Cardiac muscle cell (in vitro differentiated cells and primary cell): ENCODE measurements at places on chromosomes 3 and 15. TPM values are rescaled to one million over a fixed set of nuclear protein-coding genes. Genes with fewer than 3 reads are reported as not detected.
A peak's percentile ranks its signal among the peaks of the same experiment; 100 is the strongest.

DNA sequence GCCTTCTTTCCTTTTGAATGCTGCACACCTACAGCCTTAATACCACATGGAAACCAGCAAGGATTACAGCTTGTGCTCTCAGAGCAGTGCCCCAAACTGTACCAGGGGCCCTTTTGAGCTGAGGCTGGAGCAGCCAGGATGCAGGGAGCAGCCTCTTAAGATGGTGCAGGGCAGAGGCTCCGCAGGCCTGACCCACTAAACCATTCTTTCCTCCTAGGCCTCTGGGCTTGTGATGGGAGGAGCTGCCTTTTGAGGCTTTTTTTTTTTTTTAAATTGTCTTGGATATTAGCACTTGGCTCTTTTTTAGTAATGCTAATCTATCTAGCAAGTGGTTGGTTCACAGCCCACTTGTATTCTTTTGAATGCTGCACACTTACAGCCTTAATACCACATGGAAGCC lies 37.7 kb downstream of the PFN2 start:
- H3K36me3 ChIP-seq = no peaks in the 10 kb centered on the region
- no peak for DNase-seq
- no peak overlapping the region for H3K27ac ChIP-seq
- H3K27me3 ChIP-seq = no peaks in the 10 kb centered on the region

- no peaks in the 10 kb centered on the region for H3K27me3 ChIP-seq
- no peak overlapping the region for H3K4me3 ChIP-seq
- H3K27ac ChIP-seq = no peak overlapping the region
- H3K4me1 ChIP-seq = no peaks in the 10 kb centered on the region
These were observed 435.0 kb upstream of the C2CD4B start for GRCh38 chr15:62599791-62600777.

DNA sequence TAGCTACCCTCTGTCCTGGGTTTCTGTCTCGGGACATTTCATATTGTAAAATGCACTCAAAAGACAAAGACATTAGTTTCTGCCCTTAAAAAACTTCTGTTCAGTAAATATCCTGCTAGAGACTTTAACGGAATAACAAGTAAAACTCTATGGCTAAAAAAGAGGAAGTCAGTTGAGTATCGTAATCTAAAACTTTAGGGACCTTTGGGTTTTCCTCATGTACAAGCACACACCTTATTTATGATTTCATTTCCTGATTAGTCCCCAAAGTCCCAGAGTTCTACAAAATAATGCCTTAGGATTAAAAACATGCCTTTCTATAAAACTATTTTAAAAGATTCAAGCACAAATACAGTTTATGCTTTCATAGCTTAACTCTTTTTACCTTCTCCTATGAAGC lies 585.9 kb downstream of the UNC13C start:
- no peaks in the 10 kb centered on the region for H3K27me3 ChIP-seq
- DNase-seq = no peak
- no peak overlapping the region for H3K27ac ChIP-seq
- H3K36me3 ChIP-seq = no peaks in the 10 kb centered on the region
- H3K4me1 ChIP-seq = no peaks in the 10 kb centered on the region
- no peak overlapping the region for H3K4me3 ChIP-seq

- H3K4me3 ChIP-seq = no peak overlapping the region
- no peaks in the 10 kb centered on the region for H3K36me3 ChIP-seq
- no peak overlapping the region for H3K27ac ChIP-seq
- no peaks in the 10 kb centered on the region for H3K4me1 ChIP-seq
- DNase-seq = no peak
- H3K27me3 ChIP-seq = no peaks in the 10 kb centered on the region
These were observed 15.3 kb upstream of the DIS3L start for GRCh38 chr15:66278056-66278455.

DNA sequence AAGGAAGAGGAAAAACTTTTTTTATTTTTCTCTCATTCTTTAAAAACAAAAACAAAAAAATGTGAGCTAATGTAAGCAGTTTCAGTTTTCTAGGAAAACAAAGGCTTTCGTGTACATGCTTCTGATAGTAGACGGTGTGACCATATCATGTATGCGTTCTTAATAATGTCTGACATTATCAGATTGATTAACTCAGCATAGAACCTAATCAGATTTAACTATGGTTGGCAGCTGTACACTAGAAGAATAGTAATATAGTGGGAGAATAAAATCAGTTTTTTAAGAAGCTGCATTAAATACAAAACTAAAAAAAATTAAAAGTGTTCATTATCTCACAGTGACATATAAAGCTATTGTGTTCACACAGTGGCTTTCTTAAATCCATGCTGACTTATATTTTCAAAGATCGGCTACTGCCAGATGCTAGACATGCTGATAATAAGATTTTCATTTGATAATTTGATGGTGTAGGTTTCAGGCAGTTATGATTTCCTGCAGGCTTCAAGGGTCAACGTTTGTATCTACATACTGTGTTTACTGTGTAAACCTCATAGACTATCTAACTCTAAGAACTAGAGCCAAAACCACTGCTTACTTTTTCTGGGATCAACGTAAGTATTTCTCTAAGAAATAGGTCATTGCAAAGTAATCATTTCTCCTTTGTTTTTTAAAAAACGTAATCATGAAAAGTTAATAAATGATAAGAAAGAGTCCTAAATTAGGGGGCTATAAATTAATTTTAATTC lies 74.0 kb downstream of the UBE2E2 start:
- H3K27ac ChIP-seq = no peak overlapping the region
- no peak overlapping the region for H3K4me3 ChIP-seq
- no peak for DNase-seq
- H3K36me3 ChIP-seq = no peaks in the 10 kb centered on the region

The EXOG gene
- polyA plus RNA-seq = 7.0 and 9.1 TPM in 2 replicates

The TAGLN3 gene
- polyA plus RNA-seq = 1.1 and 1.6 TPM in 2 replicates

DNA sequence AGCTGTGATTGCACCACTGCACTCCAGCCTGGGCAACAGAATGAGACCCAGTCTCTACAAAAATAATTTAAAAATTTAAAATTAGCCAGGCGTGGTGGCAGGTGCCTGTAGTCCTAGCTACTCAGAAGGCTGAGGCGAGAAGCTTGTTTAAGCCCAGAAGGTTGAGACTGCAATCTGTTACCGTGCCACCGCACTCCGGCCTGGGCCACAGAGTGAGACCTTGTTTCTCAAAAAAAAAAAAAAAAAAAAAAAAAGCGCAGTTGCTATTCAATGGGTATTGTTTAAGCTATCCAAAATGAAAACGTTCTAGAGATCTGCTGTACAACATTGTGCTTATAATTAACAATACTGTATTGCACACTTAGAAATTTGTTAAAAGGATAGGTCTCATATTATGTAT lies 24.0 kb downstream of the ZNF148 start:
- H3K27ac ChIP-seq = no peak overlapping the region
- H3K36me3 ChIP-seq = no peaks in the 10 kb centered on the region
- peaks cover 3% of the 10 kb centered on the region for H3K4me1 ChIP-seq

DNA sequence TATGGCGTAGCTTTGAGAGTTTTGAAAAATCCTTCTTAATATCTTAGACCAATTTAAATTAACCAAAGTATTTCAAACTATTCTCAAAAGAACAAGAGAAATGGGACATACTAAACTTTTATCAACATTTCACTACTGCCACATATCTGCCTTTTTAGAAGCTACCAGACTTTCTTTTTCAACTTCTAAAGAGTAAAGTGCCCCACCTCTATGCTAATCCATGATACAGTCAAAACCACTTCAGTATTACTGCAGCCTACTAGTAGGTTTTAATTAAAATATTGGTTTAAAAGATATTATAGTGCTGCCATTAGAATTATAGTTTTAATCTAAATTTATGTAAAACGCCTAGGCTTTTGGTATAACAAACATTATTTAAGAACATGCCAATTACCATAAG lies 15.1 kb downstream of the HERC1 start:
- no peaks in the 10 kb centered on the region for H3K36me3 ChIP-seq
- H3K4me1 ChIP-seq = peaks cover 14% of the 10 kb centered on the region
- peak overlapping the region; percentile 7 for H3K27ac ChIP-seq
- no peak for DNase-seq
- no peak overlapping the region for H3K4me3 ChIP-seq

The ZNF385D gene
- 10.6 and 11.8 TPM in 2 replicates for polyA plus RNA-seq

The ACTRT3 gene
- 1.7 and 2.3 TPM in 2 replicates for polyA plus RNA-seq

GRCh38 chr3:28077572-28077971 lies 163.8 kb upstream of the CMC1 start:
- no peaks in the 10 kb centered on the region for H3K4me1 ChIP-seq
- no peak overlapping the region for H3K4me3 ChIP-seq
- no peaks in the 10 kb centered on the region for H3K36me3 ChIP-seq
- H3K27me3 ChIP-seq = no peaks in the 10 kb centered on the region
- no peak overlapping the region for H3K27ac ChIP-seq
- DNase-seq = no peak

The GOLGA8S gene
- not detected in 2 replicates for polyA plus RNA-seq

DNA sequence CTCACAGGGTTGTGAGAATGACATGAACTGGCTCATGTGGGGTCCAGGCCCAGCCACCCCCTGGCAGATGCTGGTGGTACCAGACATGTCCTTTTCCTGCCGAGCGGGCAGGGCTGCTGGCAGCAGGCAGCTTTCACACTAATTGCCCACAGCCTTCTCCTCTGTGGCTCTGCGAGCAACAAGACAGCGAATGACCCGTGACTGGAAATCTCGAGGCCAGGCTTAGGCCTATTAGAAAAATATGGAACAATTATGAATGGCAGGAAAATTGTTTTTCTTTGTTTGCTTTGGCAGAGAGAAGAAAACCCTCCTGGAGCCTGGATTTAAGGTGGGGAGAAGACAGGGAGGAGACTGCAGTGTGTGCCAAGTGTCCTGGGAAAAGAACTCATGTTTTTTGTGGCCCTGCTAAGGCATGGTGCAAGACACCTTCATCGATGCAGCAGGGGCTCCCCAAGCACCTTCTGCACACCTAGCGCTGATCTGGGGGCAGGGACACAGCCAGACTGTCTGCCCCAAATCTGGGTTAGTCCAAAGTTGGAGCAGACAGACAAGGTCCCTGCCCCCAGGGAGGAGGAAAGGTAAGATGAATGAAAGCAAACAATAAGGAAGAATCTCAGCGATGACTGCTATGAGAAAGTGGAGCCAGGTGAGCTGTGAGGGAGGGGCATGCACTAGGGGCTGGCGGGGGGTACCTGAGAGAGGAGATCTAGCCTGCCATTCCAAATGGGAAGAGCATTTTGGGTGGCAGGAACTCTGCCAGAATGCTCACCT lies 193.8 kb upstream of the TLE3 start:
- no peak for DNase-seq
- H3K27me3 ChIP-seq = peaks cover 29% of the 10 kb centered on the region
- no peaks in the 10 kb centered on the region for H3K36me3 ChIP-seq

DNA sequence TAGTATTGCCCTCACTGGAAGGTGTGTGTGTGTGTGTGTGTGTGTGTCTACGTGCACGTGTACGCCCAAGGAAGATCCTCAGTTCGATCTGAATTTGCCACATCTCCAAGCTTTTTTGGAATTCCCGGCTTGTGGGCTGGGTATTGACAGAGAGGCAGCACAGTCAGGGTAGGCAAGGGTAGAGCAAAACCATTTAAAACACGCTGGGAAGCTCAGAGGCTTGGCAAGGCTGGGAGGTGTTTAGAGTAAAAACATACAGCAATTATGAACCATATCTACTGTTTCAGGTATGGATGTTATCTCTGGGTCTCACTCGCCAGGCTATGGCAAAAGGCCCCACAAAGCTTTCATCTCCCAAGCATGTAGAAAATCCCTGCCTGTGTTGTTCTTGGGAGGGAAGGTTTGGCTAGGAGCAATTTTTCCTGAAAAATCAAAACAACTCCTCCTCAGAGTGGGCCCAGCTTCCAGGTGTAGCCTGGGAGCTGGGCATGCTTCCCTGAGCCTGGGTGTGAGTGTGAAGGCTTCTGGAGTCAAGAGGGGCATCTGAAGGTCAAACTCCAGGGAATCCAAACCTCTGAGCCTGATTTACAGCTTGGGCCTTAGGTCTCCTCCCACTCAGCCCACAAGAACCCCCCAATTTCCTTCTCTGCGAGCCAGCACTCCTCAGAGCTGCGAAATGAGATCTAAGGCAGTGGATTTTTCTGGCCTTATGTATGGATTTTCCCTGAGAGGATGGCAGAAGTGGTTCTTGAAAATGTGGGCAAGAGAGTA lies 244.8 kb upstream of the TPRG1 start:
- DNase-seq = peak; percentile 30
- H3K4me1 ChIP-seq = peaks cover 5% of the 10 kb centered on the region
- H3K36me3 ChIP-seq = no peaks in the 10 kb centered on the region
- H3K27me3 ChIP-seq = no peaks in the 10 kb centered on the region
- no peak overlapping the region for H3K4me3 ChIP-seq
